ENCODE measurements at places on chromosomes 1 and 21.
A peak's percentile ranks its signal among the peaks of the same experiment; 100 is the strongest.

GRCh38 chr21:46355161-46356004 is 31.4 kb downstream of the PCNT start:
- no peak for DNase-seq

GRCh38 chr1:211305044-211305443 is 21.6 kb upstream of the TRAF5 start:
- DNase-seq, result no peak

GRCh38 chr1:923131-923990 is at the start of gene SAMD11:
Gene SAMD11 (plus strand): TSS chr1:923923. CDS start chr1:924432, 509 bp downstream.
- peak; percentile 92 for DNase-seq

- no peak for DNase-seq
Observed at GRCh38 chr1:239443361-239443760, 57.0 kb downstream of the CHRM3 start.

DNA sequence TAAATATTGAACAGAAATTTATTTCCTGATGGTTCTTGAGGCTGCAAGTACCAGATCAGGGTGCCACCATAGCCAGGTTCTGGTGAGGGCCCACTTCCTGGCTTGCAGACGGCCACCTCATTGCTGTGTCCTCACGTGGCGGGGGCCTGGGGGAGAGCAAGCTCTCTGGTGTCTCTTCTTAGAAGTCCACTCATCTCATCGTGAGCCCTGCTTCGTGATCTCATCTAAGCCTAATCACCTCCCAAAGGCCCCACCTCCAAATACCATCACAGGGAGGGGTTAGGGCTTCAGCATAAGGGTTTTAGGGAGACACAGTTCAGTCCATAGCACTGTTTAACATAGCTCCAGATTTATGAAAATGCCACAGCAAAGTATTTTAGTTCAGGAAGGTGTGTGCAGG is 119.7 kb downstream of the PRDM2 start:
- DNase-seq, result no peak

DNA sequence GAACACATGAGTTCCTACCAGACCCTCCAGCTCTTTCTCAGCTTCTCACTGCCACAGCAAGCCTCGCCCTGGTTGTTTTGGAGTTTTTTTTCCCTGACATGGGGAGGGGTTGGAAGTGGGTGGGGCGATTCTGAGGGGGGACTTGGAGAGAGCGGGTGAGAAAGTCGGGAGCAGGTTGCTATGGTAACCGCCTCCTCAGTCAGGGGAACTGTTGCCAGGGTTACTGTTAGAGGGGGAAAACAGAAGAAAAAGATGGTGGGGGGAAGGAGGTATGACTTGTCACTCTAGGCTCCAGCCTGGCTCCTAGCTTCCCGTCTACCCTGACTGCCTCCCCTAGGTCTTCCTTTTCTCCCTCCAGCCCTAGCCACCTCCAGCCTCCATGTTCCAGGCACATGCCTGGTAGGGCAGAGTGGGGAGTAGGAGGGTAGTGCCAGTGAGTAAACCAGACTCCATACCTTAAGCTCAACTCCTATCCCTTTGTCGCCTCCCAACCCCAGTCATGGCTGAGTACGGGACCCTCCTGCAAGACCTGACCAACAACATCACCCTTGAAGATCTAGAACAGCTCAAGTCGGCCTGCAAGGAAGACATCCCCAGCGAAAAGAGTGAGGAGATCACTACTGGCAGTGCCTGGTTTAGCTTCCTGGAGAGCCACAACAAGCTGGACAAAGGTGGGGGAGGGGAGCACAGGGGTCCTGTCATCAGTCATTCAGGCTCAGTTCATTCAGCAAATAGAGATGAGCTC is 6.0 kb downstream of the PEA15 start:
- DNase-seq, result no peak

- DNase-seq, result peak; percentile 98
Observed at GRCh38 chr21:43884012-43884860, 19.2 kb downstream of the AGPAT3 start.

- DNase-seq, result no peak
Observed at GRCh38 chr21:45589686-45590245, 47.5 kb upstream of the SLC19A1 start.

DNA sequence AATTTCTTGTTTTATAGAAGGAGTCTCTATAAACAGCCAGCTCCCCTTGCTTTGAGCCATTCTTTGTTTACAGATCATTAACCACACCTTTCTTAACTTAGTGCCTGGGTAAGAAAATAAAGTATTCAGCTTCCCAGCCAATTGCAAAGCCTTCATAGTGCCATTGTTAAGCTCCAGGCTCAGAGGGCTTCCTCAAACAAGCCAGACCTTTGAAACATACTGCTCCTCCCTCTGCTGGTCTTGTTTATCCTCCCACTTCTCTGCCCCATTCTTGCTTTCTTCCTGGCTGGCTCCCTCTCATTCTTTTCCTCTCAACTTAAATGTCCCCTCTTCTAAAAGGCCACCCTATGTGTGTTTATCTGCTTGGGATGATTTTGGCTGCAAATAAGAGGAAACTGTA is 319.4 kb upstream of the ST6GALNAC5 start:
- DNase-seq, result peak; percentile 29

DNA sequence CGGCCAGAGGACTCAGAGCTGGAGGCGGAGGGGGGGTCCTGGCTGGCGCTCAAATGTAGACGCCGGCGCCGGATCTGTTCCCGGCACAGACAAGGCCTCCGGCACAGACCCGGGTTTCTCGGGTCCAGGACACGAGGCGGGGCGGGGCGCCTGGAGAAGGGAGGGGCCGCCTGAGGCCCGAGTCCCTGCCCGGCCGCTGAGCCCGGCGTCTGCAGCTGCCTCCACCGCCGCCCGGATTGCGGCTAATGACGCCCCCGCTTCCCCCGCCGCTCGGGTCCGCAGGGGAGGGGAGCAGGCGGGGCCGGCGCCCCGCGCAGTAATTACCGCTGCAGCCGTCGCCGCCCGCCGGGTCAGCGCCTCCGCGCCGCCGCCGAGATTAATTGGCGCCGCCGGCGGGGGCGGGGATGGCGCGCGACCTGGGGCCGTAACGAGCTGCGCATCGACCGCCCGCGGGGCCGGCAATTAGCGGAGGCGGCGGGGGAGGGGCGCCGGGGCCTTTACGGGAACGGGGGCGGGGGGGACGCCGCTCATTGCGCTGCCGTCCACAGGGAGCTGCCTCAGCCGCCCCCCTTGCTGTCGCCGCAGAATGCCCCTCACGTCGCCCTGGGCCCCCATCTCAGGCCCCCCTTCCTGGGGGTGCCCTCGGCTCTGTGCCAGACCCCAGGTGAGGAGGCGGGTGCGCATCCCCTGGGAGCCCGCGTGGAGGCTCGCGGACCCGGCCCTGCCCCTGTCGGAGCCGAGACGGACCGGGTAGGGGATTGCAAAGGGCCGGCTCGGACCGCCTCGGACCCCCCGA is 17.3 kb downstream of the NOC2L start:
- DNase-seq, result peak; percentile 83

GRCh38 chr1:36176106-36176949 is 20.4 kb downstream of the MAP7D1 start:
- no peak for DNase-seq

DNA sequence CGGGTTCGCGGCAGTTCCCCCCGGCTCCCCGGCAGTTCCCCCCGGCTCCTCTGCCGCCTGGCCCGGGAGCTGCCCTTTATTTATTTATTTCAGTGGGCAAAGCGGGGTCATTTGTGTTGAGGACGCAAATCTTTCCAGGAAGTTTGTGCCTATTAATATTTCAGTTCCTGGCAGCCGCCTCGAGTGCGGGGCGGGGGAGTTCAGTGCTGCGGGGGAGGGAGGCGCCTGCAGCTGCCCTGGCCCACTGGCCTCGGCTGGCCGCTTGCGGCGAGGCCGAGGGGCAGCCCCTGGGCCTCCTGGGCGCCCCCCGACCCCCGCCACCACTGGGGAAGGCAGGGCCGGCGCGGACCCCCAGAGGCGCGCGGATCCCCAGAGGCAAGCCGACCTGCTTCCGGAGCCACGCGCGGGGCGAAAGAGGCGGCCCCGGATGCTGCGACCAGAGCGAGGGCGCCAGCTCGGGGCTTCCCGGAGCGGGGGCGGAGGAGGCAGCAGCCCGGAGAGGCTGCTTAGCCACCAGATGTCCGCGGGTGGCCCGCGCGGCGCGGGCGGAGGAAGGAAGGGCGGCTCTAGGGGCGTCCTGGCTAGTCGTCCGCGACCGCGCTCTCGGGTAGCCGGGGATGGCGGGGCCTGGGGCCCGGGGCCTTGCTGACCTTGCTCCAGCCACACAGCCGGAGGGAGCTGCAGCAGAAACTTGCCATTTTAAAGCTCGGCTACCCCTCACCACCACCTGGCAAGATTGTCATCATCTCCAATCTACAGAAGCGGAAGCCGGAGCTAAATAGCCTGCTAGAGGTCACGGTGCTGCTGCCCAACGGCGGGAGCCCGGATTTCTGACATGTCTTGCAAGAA is 48.0 kb downstream of the H3-3A start:
- DNase-seq, result peak; percentile 85

DNA sequence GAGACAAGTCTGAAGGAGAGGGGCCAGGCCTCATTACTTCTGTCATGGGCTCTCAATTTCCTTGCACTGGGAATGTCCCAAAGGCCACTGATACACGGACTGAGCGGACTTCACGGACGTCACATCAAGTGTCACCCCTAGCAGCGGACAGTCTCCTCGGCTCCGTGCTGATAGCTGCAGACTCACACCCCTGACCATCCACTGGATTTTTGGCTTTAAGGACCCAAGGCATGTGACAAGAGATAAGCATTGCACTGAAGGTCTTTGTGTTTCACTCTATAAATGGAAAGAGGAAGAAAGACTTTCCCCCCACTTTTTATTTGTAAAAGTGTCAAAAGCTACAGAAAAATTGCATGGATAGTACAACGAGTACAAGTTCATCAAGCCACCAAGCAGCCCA is 200.4 kb upstream of the FGGY start:
- DNase-seq, result peak; percentile 89

GRCh38 chr1:2163205-2163604 is 31.4 kb downstream of the FAAP20 start:
- peak; percentile 6 for DNase-seq

GRCh38 chr1:240308096-240308495 is 216.4 kb downstream of the FMN2 start:
- DNase-seq, result no peak

GRCh38 chr1:86956221-86956620 is 41.8 kb downstream of the HS2ST1 start:
- no peak for DNase-seq

- DNase-seq, result no peak
Observed at GRCh38 chr1:26724118-26724517, 28.3 kb downstream of the ARID1A start.

GRCh38 chr1:248306103-248306502 is 2.9 kb upstream of the OR2T12 start:
- no peak for DNase-seq

DNA sequence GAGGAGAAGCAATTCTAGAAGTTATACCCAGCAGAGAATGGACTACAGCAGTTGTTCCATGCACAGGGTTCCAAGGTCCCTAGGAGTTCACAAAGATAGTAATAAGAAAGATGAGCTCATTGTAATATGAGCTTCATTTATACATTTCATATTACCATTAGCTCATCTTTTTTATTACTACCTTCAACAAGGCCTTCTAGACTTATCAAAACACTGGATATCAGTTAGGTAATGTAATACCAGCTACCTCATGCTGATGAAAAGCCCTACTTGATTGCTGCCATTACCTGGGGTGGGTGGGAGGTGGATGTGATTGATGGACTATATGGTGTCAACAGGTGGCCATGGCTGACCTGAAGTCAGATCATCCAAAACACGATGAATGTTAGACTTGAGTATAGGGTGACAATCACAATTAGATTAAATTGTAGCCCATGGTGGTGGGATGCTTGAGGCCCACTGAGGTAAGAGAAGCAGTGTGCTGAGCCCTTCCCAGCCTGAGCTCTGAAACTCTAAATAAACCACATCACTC is 34.1 kb downstream of the SPATA46 start:
- no peak for DNase-seq

DNA sequence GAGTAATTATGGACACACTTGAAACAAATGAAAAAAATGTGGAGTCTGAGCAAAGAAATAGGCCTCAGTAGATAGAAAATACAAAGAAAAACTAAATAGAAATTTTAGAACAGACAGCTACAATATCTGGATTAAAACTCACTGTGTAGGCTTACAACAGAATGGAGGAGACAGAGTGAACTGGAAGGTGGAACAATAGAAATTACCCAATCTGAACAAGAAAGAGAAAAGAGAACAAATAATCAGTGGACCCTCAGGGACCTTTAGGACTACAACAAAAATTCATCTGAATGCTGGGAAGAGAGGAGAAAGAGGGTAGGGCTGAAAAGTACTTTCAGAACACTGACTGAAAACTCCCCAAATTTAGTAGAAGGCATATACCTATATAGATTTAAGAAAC is 90.0 kb downstream of the POU2F1 start:
- DNase-seq, result no peak

DNA sequence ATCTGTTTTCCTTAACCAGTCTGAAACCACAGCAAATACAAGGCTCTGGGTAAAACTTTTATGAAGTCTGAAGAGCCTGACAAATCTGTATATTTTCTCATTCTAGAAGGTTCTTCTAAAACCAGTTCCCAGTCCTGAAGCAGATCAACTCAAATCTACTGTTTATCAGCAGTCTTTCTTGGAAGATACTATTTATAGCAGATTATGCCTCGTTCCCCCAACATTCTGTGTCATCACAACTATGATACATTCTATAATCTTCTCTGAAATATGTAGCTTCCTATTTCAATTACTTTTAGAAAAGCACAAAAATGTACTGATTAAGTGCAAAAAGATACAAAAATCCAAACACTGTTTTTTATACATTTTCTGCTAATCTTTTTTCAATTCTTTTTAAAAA is 67.5 kb downstream of the NIBAN1 start:
- peak; percentile 41 for DNase-seq

DNA sequence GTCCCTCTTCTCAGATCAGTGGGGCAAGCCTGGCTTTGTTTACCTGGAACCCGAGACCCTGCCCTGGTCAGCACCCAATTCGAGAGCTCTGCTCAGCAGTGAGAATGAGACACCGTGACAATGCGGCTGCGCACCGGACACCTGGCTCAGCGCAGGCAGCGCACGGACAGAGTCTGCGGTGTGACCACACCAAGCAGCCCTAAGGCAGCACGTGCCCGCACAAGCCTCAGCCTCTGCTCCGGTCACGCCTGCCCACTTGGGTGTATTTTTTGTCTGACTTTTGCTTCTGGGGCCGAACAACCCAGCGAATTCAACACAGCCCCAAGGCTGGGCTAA is 4.7 kb downstream of the KRTAP10-8 start:
- DNase-seq, result no peak

DNA sequence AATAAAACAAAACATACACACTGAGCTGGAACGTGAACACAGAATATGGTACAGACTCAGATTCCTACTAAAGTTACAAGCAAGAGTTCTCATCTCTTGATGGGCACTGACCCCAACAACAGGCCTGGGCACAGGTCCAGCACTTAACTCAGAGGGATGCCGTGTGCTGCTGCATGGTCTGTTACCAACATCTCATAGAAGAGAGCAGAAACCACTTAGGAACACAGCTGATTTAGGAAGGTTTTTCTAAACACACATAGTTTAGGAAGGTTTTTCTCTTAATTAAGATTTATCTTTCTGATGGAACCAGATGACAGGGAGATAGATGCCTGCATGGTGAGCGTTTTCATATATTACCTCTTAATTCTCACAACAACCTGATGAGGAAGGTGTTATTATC is 1.5 kb downstream of the GCLM start:
- DNase-seq, result peak; percentile 54
